ENCODE measurements at places on chromosomes 1 and 21. TPM values are rescaled to one million over a fixed set of nuclear protein-coding genes. Genes with fewer than 3 reads are reported as not detected.

DNA sequence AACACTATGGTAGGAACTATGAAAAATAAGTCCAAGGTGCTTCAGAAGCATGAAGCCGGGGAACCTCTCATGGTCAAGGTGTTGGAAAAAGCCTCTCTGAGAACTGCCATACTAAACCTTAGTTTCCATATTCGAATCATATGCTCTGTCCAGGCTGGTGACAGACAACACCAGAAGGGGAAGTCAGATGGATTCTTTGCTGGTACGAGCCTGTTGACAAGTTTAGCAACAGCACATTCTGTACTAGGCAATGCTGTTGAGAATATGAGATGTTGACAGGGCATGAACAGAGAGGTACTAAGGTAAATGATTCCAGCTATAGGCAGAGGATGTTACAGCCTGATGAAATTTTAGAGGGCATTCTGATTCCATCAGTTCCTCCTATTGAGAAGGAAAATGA lies 461.3 kb upstream of the ZRANB2 start:
- DNase-seq: no peak

GRCh38 chr1:18870957-18871356 lies 11.5 kb upstream of the TAS1R2 start:
- DNase-seq: no peak

GRCh38 chr1:51526248-51526647 lies 7.2 kb upstream of the EPS15 start:
- no peak for DNase-seq

DNA sequence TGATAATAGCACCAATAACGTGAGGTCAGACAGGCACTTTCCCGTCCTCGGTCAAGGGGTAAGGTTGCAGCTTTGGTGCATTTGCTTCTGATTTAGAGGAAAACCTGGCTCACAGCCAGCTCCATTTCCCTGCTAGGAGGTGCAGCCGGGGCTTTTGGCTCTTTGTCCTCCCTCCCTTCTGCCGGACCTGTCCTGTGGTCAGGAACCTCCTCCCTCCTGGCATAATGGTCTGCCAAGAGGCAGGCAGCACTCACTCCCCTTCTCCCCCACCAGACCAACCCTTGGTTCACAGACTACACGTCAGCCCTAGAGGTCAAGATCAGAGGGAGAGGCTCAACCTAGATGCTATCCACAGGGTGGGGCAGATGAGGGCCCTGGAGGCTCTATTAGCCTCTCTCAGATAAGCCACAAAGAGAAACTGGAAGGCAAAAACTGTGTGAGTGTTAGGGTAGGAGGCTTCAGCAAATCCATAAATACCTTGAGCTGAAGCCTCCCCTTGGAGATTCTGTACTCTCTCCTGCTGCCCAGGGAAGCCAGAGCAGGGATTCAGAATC lies 64.8 kb downstream of the PLXNA2 start:
- no peak for DNase-seq

Gene LCE1F
- not detected for total RNA-seq

All from ureter (tissue), 1 donor.